NCI-H2081 treated with DMSO at 0.1 percent for 48 hours (cell line): ENCODE measurements at places on chromosomes 4 and X.

- DNase-seq: no peak
Observed at GRCh38 chr4:7675136-7675535, 240.4 kb upstream of the PSAPL1 start.

- DNase-seq: no peak
Observed at GRCh38 chr4:159206427-159206871, 103.6 kb downstream of the RAPGEF2 start.

DNA sequence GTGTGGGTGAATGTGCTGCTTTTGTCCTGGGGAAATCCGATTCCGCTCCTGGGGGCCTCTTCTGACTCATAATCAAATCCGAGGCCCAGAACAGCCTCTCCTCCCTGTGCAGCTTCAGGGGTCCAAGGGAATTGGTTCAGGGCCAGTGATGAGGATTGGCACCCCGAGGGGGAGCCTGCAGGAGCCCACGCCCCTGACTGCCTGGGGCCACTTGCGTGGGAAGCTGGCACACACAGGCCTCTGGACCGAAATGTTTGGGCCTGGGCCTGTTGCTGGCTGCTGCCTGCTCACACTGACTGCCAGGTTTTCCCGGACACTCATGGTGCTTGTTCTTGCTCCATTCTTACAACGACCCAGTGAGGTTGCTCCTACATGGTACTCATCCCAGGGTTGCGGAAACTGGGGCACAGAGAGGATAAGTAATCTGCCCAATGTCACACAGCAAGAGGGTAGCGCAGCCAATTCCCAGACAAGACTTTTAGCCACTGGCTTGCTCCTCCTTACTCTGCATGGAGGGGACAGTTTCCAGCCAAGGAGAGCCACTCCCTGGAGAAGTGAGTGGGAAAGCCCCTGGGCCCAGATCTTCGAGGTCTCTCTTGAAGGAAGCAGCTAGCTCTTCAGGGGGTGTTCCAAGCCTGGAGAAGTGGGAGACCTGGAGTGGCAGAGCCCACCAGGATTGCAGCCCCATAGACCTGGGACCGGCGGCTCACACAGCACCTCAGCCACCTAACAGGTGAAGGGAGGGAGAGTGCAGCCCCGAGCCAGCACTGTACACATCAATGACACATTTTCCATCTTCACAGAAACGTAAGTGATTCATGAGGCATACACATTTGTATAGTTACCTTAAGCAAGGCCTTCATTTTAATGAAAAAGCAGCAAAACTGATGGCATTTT lies 20.3 kb downstream of the CFAP99 start:
- no peak for DNase-seq

DNA sequence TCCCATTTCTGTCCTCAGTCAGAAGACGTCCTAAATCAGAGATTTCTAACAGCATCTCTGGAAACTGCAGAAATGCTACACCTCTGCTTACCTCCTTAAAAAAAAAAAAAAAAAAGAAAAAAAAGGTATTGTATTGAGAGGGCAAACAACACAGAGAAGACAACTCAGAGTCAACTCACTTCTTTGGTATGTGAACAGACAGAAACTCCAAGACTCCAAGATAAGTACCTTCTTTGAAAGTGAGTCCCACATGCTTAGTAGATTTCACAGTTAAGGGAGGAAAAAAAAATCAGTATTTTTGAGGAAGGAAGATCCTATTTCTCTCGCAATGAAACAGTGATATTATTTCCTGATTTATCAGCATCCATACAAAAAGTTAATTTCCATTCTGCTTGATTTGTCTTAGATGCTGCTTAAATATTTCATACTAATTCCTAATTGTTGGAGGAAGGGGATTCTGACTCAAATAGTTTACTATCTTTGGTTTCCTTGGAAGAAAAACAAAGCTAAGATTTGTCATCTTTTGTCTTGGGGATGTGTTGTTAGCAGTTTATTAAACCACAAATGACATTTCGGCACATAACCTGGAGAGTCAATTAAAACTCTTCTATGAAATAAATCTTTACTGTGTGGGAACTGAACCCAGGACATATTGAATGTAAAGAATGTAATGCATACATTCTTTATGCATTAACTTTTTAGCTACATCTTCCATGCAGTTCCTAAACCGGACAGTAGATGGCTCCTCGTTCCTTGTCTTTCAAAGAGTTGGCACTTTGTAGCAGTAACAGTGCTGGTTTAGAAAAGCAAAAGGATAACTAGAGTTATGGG lies 4.7 kb downstream of the RASGEF1B start:
- DNase-seq: peak; percentile 14

DNA sequence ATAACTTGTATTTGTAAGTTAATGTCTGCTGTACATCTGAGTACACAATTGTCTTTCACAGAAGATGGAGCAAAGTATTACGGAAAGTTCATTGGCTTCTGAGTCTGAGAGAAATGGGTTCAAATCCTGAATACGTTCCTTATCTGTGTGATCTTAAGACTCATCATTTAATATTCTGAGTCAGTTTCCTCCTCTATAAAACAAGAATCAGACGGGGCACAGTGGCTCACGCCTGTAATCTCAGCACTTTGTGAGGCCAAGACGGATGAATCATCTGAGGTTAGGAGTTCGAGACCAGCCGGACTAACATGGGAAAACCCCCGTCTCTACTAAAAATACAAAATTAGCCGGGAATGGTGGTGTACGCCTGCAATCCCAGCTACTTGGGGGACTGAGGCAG lies 57.8 kb downstream of the APBB2 start:
- no peak for DNase-seq

GRCh38 chr4:76902233-76902890 lies 4.4 kb upstream of the SOWAHB start:
- DNase-seq: no peak

DNA sequence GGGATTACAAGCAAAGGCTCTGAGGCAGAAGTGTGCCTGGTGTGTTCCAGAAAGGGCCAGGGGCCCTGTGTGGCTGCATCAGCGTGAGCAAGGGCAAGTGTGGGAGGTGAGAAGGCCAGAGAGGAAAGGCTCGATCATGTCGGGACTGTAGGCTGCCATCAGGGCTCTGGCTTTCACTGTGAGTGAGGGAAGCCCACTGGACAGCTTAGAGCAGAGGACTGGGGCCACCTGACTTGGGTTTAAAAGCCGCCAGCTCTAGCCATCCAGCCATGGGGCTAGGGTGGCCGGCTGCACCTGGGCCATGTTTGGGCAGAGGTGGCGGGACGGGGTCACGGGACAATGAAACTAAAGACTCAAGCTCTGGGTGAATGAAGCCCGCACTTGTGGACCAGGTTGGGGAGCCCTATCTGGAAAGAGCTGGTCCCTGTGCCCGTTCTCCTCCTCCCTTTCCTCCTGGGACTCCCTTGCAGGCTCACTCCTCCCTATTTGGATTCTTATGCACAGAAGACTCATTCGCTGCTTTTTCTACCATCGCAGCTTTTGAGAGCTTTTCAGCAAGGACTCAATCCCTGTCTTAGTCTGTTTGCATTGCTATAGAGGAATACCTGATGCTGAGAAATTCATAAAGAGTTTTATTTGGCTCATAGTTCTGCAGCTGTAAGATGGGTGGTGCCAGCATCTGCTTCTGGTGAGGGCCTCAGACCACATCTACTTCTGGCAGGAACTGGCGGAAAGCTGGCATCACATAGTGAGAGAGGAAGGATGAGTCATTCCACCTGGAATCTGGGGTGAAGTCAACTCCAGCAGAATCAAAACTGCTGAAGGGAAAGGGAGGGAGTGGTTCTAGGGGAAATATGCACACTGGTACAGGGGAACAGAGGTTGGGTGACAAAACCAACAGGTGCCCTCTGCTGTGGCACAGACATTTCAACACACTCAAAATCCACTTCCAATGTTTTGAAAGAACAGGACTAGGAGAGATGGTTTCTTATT lies 15.3 kb downstream of the CTAG1B start:
- DNase-seq: no peak

DNA sequence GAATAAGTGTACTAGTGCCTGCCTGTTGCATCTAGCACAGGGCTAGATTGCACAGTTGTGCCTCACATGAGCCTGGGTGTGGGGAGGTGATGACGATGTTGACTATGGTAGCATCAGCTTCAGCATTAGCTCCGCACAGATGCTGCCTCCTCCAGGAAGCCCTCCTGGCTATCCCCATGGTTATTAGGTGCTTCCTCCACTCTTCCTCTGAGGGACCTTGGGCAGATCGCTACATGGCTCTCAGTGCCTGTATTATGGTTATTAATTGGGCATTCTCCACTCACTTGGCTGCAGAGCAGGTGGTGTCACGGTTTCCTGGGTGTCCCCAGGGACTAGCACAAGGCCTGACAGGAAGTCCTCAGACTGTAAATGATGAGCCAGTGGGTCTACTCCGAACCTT lies 325.6 kb downstream of the ARHGAP10 start:
- DNase-seq: no peak

DNA sequence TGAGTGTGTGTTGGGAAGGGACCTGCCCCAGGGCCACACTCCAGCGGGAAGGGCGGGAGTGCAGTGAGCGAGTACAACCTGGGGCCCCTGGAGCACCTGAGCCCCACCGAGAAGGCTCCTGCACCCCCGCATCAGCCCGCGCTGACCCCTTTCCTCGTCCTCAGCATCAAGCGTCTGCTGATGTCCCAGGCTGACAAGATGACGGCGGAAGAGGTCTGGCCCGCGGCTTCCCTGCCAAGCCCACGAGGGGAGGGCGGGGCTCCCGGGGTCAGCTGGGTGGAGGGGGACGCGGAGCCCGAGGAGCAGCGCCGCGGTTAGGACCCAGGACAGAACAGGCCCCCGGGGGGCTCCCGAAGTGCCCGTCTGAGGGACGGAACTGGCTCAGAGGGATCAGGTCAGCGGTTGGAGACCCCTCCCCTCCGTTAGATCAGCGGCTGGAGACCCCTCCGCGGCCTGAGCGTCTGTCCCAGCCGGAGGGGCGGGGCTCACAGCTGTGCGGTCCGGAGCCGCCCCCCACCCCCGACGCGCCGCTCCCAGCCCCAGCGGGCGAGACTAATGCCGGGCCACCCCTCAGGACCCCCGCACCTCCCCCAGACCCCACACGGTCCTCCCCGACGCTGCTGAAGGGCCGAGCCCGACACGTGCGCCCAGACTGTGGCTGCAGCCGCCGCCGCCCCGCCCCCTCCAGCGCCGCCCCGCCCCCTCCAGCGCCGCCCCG lies 6.7 kb downstream of the MYL5 start:
- no peak for DNase-seq

- DNase-seq: no peak
Observed at GRCh38 chrX:134761788-134762187, 103.5 kb upstream of the PLAC1 start.
